Left ventricle myocardium inferior (tissue), 1 donor: ENCODE measurements at places on chromosomes 6 and 20. TPM values are rescaled to one million over a fixed set of nuclear protein-coding genes. Genes with fewer than 3 reads are reported as not detected.

- DNase-seq = no peak
Observed at GRCh38 chr6:40152701-40153436, 218.6 kb upstream of the MOCS1 start.

DNA sequence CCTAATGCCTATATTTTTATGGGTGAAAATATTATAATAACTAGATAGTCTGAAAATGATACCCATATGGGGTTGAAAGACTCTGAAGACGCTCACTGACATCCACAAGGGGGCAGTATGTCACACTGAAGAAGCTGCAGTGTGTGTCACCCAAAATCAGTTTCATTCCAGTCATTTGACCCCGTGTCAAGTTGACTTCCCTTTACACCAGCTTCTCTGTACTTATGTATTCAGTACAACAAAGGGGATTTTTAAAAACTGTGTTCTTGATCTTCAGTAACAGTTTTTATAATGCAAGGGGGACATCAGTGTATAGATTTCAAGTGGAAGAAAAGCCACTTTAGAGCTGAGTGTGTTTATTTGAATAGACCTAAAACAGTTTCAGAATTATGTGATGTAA is 19.3 kb downstream of the FAXC start:
- no peak for DNase-seq

LY6G6F gene
- not detected for total RNA-seq

DNA sequence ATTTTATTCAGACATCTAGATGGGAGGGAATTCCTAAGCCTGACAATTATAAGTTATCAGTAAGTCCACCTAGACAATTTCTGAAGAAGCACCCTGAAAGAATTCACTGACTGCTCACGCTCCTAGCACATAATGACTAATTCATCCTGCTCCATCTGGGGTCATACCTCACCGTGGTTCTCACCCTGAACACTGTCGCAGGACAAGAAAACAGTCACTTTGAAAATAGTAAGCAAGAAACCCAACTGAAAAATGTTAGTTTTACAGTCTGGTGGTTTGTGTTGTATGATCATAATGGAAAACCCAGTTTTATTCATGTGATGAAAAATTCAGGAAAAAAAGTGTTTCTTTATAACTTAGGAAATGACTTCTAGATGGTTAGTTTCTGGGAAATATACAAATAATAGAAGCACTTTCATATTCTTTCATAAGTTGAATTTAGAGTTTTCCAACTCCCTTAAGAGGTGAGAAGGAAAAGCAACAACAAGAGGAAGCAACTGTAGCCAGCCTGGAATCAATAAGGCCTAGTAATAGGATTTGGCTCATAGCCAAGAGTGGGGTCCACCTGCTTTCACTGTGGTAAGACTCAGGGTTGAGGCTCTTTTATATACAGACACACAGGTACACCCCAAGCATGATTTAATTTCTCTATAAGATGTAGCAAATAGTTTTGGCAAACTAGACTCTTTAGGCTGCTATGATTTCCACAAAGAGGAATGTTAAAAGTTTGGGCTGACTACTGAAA is 94.1 kb downstream of the HIVEP2 start:
- DNase-seq = no peak

LAMA4 gene
- 103 TPM for total RNA-seq
